ENCODE measurements at places on chromosomes 2 and 18.

- DNase-seq, result no peak
These were observed 29.0 kb downstream of the DOK1 start for GRCh38 chr2:74583504-74583903.

GRCh38 chr2:205589479-205589878 lies 92.8 kb upstream of the NRP2 start:
- no peak for DNase-seq

GRCh38 chr18:27627927-27628326 lies 442.8 kb upstream of the CHST9 start:
- DNase-seq, result no peak

- no peak for DNase-seq
These were observed 46.1 kb downstream of the RASGRP3 start for GRCh38 chr2:33522576-33522975.

DNA sequence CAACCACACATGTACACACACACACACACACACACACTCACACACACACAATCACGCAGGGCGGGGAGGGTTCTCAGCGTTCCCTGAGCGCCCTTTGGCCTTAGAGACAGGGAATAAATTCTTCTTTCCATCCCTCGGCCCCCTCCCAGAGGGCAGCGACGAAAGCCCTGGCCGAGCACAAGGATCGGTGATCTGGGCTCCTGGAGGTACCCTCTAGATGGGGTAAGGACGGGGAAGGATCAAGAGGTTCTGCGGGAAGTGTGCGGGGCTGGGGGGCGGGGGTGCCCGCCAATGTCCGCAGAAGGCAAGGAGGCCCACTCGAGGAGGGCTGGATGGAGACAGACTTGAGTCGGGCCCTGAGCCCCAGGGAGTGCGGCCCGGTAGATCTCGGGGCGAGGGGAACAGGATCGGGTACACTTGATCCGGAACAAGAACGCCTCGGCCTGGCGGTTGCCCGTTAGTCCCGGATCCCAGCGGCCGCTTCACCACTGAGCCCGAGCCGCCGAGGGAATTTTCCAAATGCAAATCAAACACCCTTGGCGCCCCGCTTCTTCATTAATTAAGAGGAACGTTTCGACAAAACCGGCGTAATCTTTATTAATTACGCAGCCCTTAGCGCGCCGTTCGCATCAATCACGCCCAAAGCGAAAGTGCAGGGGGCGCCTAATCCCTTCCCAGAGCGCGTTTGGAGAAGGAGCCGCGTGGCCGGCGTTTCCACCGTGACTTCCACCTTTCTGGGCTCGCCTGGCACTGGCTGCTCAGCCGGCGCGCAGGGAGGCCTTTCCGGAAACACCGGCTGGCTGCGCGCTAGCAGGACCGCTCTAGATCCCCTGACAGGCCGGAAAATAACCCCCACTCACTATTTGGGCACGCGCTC lies 7.0 kb upstream of the PAX3 start:
- DNase-seq, result no peak

DNA sequence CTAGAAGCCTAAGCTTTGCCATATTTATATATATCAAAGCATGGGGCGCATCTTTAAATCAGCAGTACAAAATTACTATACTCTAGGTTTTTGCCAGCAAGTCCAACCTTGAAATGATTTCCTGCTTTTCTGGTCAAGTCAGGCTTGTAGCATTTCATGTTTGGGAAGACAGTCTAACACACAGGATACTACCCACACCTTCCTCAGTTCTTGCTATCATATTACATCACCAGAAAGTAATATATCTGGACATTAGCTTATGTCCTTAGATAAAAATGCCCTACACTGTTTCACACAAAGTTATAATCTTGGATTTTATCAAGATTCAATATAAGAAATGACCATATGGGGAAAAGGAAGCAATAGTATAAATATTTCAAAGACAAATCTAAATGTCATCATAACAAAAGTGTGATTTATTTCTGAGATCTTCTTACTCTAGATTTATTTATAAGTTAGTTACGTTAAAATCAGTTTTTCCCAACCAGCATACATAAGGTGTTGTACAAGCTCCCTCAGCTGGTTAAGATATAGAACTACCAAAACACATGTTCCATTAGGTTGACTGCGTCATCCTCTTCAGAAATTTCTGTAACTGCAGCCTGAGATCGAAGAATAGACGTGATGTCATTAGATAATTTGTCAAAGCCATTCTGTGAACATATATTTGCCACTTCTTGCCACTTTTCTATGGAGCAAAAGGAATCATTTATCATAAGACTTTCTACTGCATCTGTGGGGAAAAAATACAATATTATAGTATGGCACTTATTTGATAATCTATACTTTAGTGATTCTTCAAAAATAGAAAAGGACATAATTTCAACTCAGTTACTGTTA lies 56.6 kb downstream of the CLHC1 start:
- DNase-seq, result peak; percentile 40

GRCh38 chr2:162490052-162490717 lies 146.3 kb downstream of the GCA start:
- no peak for DNase-seq

DNA sequence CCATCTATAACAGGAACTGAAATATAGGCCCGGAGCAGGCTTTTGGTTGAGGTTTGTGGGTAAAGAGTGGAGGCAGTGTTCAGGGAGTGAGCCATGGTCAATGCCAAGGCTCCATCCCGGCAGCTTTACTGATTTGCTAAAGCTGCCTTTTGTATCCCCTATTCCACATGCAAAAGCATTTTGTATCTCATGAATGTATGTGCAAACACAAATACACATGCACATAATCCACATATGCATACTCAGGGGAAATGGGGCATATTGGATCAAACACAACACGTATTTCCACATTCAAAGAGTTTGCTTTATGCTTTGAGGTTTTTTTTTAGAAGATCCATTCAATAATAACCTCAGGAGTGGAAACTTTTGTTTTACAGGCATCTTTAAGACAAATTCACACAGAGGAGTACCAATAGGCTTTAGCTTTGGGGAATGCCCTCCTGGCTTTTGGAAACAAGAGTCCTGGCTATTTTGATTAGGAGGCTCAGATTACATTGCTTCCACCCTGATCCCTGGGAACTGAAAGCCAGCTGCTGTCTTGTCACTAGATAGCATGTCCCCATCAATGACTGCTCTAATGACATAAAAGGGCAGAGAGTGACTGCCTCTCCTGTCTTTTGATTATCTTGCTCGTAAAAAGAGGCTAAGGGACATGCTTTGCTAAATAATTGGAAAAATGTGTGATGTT lies 263.2 kb downstream of the EN1 start:
- no peak for DNase-seq

GRCh38 chr2:122873951-122874350 lies 1118.5 kb downstream of the TSN start:
- no peak for DNase-seq

GRCh38 chr2:11508279-11508678 lies 25.6 kb upstream of the GREB1 start:
- no peak for DNase-seq

- DNase-seq, result no peak
These were observed 129.1 kb upstream of the CBLN2 start for GRCh38 chr18:72673242-72673641.

DNA sequence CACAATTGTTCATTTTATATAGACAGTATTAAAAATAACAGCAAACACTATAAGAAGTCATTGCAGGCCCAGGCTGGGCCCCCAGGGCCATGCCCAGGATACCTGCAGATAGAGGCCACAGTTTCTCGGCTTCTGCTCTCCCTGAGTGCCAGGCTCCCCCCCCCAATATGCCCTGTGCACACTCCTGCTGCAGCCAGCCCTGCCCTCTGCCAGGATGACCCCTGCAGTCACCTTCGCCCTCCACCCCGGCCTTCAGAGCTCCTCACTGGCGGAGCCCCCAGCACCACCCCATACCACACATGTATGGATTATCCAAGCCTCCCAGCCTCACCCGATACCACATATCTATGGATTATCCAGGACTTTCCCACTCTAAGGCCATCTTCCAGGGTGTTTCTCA lies 104.5 kb downstream of the TPO start:
- no peak for DNase-seq

DNA sequence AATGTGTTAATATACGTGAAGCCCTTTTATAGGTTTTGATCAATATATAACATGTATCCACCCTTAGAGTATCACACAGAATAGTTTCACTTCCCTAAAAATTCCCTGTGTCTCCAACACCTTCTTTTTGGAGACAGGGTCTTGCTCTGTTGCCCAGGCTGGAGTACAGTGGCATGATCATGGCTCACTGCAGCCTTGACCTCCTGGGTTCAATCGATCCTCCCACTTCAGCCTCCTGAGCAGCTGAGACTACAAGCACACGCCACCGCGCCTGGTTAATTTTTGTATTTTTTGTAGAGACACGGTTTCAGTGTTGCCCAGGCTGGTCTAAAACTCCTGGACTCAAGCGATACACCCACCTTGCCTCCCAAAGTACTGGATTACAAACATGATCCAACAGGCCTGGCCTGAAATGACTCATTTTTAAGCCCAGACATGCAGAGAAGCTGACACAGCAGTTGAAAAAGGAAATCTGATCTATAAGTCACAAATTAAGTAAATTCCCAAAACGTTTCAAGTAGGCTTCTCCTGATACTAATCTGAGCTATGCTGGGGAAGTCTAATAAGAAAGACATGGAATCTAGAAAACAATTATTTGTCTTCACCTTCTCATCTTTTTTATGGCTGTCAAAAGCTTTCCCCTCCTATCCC lies 2.9 kb downstream of the DUSP11 start:
- no peak for DNase-seq

DNA sequence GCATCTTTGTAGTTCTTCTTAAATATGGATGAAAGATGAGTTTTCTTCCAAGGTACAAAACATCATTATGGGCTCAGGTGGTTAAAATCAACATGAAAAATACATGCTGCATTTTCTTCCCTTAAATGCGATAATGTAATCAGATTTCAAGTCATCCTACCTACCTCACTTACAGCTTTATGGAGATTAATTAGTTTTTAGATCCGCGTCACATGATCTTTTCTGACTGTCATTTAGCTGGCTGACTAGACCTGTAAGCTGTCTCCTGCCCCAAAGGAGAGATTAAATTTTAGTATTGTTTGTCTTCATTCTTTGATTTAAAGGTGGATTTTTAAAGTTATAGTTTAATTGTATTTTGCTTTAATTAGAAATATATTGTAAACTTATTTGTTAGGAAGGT lies 678.0 kb upstream of the ZEB2 start:
- no peak for DNase-seq

DNA sequence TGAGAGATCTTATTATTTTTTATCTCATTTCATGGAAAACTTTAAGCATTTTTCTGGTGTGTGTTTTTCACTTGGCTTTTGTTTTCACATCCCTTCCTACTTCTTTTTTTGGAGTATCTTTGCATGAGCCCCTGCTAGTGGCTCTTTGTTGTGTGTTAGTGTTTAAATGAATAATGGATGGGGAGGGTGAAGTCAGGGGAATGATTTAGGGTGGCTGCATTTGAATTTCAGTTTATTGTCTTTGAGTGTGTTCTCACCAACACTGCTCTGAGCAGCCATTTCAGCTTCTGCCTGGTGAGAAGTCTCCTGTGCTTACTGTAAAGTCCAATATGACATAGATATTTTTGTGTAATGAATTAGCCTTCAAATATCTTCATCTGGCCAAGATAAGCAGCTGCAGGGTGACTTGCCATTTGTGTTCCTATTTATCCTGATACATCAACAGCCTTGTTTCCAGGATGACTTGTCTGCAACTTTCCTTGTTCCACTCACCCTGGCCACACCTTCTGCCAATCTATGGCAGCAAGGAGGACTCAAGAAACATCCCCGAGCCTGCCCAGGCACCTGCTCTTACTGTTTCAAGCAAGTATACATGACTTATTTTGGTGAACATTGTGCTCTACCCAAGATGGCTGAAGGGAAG lies 182.6 kb downstream of the PDE11A start:
- DNase-seq, result no peak

All from HuH-7.5 (cell line).